ENCODE measurements at places on chromosomes 11 and 22.

DNA sequence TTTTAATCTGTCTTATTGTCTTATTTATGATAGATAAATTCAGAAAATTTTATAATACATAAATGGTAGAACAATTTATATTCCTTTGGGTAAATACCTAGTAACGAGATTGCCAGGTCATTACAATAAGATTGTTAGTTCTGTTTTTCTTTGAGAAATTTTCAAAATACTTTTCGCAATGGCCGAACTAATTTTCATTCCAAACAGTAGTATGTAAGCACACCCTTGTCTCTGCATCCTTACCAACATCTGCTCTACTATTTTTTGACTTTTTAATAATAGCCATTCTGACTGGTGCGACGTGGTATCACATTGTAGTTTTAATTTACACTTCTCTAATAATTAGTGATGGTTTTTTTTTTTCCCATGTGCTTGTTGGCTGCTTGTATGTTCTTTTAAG lies 351.4 kb upstream of the LUZP2 start:
- no peak for DNase-seq

DNA sequence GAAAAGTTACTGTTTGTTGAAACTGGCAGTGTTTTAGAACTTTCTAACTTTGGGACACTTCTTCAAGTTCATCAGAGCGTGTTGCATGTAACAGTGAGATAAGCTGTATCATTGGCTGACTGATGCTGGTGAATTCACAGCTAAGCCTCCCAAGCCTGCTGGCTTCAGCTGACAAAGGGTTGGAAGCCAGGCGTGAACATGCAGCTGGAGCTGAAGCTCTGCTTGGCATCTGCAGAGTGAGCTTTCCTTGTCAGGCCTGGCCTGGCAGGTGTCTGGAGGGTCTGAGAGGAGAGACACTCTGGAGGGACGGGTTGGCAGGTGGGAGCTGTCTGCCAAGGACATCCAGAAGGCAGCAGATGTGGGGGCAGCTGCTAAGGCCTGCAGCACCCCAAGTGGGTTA lies 1.5 kb downstream of the AMPD3 start:
- no peak for DNase-seq

- DNase-seq = no peak
Measured at GRCh38 chr11:67114275-67114896, 4.7 kb upstream of the KDM2A start.

GRCh38 chr11:97738751-97739150 lies 1282.0 kb upstream of the CNTN5 start:
- DNase-seq = no peak

- no peak for DNase-seq
Measured at GRCh38 chr11:13705710-13706109, 37.2 kb downstream of the FAR1 start.

- no peak for DNase-seq
Measured at GRCh38 chr11:63892228-63892627, 24.7 kb downstream of the RCOR2 start.
